ENCODE measurements at places on chromosomes 11 and 22.

DNA sequence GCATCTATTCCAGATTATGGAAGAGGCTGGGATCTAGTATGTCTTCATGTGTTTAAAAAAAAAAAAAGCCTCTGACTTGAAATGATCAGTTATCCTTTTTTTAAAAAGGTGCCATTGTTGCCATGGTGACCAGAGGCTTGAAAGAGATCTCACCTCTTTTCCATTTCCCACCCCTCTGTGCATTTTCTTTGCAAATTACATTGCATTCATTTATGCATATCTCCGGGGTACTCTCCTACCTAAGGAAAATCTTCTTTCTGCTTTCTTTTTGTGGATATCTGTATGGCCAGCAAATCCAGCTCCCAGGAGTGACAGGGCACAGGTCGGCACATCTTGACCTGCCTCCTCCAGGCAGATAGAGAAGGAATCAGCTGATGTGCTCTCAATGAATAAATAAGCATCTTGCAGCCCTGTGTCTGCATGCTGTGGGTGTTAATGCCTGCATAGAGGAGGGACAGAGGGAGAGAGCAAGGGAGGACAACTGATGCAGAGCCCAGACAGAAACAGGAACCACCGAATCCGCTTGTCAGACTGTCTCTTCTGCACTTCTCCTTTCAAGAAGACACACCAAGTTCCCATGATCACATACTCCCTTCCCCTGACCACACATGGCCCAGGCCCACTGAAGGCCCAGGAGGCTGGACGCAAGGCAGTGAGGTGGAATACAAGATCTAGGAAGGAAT, 50.9 kb downstream of the CWC15 start:
- peak; percentile 62 for DNase-seq

DNA sequence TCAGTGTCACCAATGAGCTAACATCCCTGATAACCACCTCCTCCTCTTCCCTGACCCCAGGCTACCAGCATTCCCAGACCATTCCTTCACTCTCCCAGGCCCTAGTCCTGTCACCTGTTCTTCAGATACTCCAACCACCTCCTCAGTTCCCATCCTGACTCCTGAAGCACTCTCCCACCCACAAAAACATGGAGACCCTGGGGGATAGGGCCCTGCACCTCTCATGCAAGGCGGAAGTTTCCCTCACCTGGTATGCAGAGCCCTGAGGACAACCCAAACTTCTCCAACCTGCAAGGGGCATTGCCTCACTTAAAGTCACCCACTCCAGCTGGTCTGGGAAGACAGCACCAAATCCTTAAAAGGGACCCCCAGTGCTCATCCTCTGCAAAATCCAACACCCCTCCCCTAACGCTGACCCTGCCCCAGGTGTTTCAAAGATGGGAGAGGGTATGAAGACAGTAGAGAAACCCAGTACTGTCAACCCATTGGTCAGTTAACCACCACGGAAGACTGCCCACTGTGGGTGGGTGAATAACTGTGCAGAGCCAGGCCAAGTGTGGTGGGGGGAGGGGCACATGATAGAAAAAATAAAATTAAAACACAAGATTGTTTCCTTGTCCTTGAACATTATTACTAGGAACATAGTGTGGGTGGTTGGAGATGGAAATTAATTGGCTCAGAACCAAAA, 1.4 kb downstream of the TNKS1BP1 start:
- no peak for DNase-seq

- no peak for DNase-seq
Measured at GRCh38 chr11:17197431-17197898, 10.3 kb downstream of the PIK3C2A start.

GRCh38 chr11:130775306-130776060, 140.8 kb downstream of the SNX19 start:
- DNase-seq = no peak

Measured in globus pallidus (tissue), 1 donor.